ENCODE measurements at places on chromosomes 2 and 18.

- DNase-seq, result no peak
These were observed 32.3 kb downstream of the BABAM2 start for GRCh38 chr2:27922842-27923241.

DNA sequence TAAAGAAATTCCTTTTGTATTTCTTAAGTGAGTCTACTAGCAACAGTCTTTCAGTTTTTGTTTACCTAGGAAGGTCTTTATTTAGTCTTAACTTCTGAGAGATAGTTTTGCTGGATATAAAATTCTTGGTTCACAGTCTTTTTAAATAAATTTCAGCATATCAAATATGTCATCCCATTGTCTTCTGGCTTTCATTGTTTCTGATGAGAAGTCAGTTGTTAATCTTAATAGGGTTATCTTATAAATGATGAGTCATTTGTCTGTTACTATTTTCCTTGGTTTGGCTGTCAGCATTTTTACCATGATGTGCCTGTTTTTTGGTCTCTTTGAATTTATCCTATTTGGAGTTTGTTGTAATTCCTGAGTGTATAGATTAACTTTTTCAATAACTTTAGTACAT, 129.3 kb downstream of the FAM210A start:
- DNase-seq, result no peak

- DNase-seq, result no peak
These were observed 47.8 kb upstream of the TEX51 start for GRCh38 chr2:126850940-126851339.

DNA sequence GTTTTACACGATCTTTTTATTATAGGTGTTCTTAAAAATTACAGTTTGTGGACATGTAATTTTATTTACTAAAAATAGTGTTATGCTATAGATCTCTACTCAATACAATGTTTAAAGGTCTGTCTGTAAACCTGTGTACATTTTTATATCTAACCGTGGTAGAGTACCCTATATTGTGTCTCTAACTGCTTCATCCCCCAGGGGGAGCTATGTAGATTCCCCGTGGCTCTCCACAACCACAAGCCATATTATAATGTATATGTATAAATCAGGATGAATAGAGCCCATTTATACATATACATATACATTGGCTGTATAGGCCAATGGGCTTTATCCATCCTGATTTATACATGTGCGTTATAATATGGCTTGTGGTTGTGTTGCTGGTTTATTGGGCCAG, 59.4 kb downstream of the ADAM23 start:
- no peak for DNase-seq

GRCh38 chr2:8300216-8300615, 381.6 kb upstream of the ID2 start:
- DNase-seq, result no peak

DNA sequence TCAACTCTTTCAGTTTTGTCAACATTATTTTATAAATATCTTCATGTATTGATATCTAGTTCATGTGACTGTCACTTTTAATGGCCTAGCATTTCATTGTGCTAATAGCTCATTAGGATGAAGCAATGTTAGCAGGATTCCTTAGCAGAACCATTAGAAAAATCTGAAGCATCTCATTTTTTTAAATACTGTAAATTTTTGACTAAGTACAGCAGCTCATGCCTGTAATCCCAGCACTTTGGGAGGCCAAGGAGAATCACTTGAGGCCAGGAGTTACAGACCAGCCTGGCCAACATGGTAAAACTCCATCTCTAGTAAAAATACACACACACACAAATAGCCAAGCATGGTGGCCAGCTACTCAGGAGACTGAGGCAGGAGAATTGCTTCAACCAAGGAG, 15.6 kb upstream of the ANTXR1 start:
- no peak for DNase-seq

- DNase-seq, result peak; percentile 31
These were observed 3.3 kb upstream of the GPBAR1 start for GRCh38 chr2:218257390-218257981.

DNA sequence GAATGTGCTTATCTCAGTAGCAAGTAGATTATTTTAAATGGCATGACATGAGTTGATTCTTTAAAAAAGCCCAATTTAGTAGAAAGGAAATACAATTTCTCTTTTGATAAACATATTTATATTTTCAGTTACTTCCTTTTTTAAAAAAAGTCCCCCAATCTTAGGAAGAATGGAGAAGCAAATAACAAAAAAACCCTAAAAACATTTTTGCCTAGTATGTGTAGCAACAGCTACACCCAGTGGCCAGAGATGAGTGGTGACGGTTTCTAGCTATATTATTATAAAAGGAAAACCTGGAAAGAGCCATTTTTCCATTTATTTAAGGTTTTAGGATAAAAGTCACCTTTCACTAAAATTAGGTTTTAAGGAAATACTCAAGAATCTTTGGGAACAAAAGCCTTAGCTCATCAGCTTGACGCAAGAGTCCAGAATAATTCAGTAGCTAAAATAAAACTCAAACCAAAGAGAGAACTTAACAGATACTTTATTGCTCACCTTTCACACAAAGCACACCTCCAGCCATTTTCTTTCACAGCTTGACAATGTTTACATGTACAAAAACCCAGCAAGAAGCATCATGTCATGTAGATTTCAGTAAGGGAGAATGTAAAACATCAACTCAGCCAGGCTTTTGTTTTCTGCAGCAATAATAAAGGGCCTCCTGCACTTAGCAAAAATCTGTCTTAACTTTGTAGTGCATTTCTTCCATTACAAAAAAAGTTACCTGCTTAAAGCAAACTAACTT, 15.7 kb downstream of the FAM98A start:
- no peak for DNase-seq

DNA sequence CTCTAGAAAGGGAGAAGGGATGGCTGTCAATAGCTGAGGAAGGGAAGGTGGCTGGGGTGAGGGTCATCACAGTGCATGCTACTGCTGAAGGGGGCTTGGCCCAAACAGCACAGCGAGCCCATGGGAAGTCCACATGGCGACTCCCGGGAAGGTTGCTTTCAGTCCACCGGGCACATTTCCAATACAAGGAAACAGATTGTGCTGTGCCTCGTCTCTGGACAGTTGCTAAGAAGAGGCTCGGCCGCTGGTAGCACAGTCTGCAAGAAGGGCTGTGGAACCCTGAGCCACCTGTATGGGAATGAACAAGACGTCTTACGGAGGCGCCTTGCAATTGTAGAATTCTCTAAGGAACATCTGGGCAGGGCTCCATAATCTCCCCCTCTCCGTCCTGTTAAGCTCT, 123.1 kb downstream of the CELF4 start:
- no peak for DNase-seq

DNA sequence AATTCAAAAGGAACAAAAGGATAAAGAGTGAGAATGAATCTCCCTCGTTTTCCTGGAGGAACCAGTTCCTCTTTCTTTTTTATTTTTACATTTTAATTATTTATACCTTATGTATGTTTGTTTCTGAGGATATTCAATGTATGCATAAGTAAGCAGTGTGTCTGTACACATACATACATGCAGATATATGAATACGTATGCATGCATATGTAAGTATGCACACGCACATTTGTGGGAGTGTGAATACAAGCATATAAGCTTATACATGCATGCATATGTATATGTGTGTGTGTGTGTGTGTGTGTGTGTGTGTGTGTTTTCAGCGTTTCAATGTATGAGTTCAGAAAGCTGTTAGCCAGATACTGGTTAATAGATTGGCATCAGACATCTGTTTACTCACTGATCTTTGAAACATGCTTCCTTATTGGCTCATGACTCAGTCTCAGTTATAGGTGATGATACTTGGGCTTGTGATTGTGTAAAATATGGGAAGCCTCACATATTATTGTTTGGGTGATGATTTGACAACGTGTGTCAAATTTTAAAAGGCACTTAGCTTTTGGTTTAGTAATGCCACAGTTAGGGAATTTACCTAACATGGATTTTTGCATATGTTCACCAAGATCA, 279.7 kb upstream of the TRIB2 start:
- DNase-seq, result no peak

- no peak for DNase-seq
These were observed 10.4 kb downstream of the TBR1 start for GRCh38 chr2:161426455-161426921.

DNA sequence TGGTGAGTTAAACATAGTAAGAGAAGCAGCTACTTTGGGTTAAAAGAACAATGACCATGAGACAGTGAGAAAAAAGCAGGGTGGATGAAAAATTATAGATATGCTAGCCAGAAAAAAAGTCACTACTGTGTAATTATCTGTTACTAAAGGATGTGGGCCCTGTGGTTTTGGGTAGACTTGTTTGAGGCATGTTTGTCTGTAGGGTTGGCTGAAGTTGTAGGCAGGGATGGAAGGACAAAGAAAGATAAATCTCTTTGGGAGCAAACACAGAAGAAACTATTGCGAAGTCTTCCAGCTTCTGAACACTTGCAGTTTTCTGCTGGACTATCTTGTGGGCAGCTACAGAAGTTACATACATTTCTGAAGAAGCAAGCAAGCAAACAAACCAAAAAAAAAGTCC, 28.2 kb downstream of the RND3 start:
- no peak for DNase-seq

- no peak for DNase-seq
These were observed 60.6 kb downstream of the CCDC74A start for GRCh38 chr2:131588152-131588873.
